ENCODE measurements at places on chromosomes 13 and 19.

DNA sequence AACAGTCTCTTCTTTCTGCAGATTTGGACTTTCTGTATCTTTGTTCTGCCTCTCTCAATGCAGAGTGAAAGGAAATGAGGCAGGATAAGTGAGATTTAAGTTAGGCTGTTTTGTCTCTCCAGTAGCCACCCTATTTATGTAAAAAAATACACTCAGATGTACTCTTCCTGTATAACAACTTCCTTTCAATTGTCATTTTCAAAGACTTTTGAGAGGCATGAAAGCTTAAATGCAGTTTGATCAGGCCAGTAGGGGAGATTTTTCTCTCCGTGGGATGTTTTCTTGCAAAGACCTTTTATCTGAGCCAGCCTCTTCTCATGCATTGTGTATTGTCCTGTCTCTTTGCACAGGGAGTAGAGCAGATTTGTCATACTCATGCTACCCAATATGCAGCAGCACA is 166.8 kb downstream of the SLITRK5 start:
- DNase-seq = no peak

DNA sequence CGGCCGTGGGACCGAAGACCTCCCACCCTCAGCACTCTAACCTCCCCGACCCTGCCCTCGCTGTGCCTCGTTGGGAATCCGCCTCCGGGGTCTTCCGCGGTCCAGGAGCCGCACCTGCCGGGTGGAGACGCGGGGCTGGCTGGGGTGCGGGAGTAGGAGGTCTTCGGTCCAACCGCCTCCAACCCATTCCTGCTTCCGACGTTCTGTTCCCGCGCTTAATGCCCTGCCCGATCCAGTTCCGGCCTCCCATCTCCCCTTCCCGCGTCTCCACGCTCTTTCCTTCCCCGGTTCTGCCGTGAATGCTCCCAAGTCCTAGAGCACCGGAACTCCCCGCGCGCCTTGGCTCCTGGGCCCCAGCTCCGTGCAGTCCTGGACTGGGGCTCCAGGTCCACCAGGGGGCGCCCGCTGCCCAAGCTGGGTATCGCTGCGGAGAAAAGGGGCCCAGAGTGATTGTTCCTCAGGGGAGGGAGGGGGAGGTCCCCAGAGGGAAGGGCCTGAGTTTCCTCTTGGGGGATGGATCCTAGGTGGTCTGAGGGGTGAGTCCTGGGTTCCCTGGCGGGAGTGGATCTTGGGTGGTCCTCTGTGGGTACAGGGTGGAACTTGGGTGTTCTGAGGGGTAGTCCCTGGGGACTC is 14.1 kb upstream of the TNFSF9 start:
- DNase-seq = peak; percentile 64

DNA sequence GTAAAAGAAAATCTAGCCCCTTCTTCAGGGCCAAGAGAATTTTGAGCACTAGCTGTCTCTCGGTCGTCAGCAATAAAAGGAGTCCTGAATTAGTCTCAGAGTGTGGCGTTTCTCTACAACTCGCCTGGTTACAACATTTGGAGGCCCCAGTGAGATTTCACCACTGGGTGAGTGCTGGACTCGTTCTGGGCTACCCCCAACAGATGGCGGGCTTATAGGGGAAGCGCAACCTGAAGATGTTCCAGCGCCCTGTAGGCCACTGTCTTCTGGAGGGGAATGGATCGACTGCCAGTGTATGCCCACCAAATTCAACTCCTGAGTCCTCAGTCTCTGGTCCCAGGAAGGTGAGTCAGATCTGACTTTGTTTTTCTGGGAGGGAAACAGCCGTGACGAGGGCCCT is 11.7 kb upstream of the ZNF181 start:
- no peak for DNase-seq

DNA sequence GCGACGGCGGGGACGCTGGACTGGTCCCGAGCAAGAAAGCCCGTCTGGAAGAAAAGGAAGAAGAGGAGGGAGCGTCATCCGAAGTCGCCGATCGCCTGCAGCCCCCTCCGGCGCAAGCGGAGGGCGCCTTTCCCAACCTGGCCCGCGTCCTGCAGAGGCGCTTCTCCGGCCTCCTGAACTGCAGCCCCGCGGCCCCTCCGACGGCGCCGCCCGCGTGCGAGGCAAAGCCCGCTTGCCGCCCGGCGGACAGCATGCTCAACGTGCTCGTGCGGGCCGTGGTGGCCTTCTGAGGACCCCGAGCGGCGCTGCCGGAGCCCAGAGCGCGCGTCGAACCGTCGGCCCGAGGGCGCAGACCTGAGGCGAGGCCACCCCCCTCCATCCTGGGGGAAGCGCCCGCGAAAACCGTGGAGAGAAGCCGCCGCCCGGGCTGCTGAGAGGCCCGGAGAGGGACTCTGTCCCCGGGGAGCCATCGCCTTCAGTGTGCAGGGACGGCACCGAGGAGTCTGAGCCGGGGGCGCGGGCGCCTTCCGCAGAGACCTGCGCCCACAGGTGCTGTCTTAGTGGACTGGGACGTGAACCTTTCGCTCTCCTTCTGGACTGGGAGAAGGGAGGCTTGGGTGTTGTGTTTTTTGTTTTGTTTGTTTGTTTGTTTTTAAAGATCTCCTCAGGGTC is 3.5 kb downstream of the IER2 start:
- no peak for DNase-seq

GRCh38 chr19:48415395-48415794 is 21.9 kb downstream of the GRIN2D start:
- DNase-seq = peak; percentile 65

All from brain microvascular endothelial cell (primary cell).